ENCODE measurements at places on chromosomes 2 and 18. TPM values are rescaled to one million over a fixed set of nuclear protein-coding genes. Genes with fewer than 3 reads are reported as not detected.

The REEP1 gene
- 24.8 TPM for total RNA-seq

The CD8B2 gene
- total RNA-seq = not detected

The DLX1 gene
- total RNA-seq = 0.11 TPM

The ALPP gene
- total RNA-seq = not detected

DNA sequence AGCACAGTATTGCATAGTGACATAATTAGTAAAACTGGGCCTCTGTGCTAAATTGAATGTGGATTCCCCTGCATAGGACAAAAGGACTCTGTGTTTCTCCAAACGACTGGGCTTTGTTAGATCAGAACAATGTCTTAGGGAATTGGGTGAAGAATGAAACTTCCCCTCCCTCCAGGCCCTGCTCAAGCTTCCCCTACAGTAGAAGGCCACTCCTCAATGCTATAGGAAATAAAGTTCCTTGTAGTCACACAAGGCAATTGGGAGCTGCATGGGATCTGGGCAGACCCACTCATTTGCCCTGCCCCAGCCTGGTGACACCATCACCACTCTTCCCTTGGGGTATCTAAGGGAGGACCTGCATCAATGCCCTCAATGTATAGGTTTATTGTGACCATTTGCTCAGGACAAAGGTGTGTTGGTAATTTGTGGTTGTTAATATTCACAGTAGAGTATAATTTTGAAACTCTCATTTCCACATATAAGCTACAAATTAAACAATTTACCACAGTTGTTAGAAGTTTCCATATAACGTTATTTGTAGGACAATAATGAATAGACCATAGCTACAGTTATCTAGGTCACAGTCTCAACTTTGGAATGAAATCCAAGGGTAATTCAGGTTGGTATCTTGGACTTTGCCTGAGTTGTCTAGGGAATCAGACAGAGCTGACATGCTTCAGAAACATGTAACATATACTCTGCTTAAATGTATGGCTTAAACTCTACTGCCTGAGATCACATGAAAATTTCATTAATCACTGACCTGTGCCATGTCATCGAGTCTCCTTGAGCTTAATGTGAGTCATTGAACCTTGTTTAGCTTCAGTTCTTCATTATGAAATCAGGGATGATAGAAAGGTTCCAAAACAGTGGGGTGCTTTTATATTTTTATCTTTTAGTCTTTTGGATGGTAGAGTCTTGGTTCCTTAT is 64.8 kb upstream of the DARS1 start:
- no peak overlapping the region for H3K4me3 ChIP-seq
- DNase-seq = no peak
- H3K27ac ChIP-seq = no peak overlapping the region
- H3K27me3 ChIP-seq = no peaks in the 10 kb centered on the region

DNA sequence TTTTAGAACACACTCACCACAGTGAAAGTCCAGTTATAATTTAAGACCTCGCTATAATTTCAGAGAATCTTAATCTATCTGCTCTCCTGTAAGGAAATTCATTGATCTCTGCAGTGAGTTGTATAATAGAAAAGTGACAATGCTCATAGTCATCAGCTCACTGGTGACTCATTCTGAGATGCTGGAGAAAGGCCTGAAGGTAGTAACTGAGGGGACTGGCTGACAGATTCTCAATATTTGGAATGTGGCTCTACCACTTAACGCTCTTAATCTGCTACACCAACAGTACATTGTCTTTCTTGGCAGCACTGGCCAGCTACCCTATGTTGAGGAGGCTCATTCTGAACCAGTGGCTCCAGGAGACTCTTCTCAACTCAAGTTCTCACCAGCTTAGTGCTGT is 246.1 kb downstream of the RPRM start:
- H3K36me3 ChIP-seq = no peaks in the 10 kb centered on the region
- no peak for DNase-seq
- H3K27ac ChIP-seq = no peak overlapping the region
- no peaks in the 10 kb centered on the region for H3K4me1 ChIP-seq

- no peaks in the 10 kb centered on the region for H3K36me3 ChIP-seq
- no peaks in the 10 kb centered on the region for H3K27me3 ChIP-seq
- H3K4me1 ChIP-seq = no peaks in the 10 kb centered on the region
- DNase-seq = no peak
- no peak overlapping the region for H3K27ac ChIP-seq
- no peak overlapping the region for H3K4me3 ChIP-seq
Measured at GRCh38 chr2:123093199-123093598, 931.9 kb upstream of the CNTNAP5 start.

- peak overlapping the region; percentile 73 for H3K27ac ChIP-seq
- H3K27me3 ChIP-seq = no peaks in the 10 kb centered on the region
- H3K36me3 ChIP-seq = no peaks in the 10 kb centered on the region
- no peak overlapping the region for H3K4me3 ChIP-seq
Measured at GRCh38 chr2:64063924-64064331, 44.7 kb upstream of the VPS54 start.

GRCh38 chr2:72150157-72150860 is 2.6 kb upstream of the CYP26B1 start:
- H3K4me1 ChIP-seq = peaks cover 43% of the 10 kb centered on the region
- H3K27ac ChIP-seq = no peak overlapping the region
- H3K4me3 ChIP-seq = peak overlapping the region; percentile 56
- no peaks in the 10 kb centered on the region for H3K36me3 ChIP-seq

DNA sequence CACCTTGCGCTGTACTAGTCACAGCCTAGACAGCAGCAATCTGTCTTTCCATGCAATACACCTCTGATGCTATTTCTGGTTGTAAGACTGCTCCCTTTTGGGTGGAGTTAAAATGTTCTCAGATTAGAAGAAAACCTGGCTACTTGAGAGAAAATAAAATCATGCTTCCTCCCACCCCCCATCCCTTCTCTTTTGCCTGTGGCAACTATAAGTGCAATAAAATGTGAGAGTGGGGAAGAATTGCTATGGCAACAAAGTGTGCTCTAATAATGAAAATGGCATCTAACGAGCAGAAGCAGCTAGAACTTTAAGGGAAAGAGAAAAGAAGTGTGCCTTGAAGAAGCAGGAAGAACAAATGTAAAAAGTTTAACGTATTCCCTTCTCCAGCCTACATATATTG is 464.2 kb upstream of the FSHR start:
- DNase-seq = no peak
- no peaks in the 10 kb centered on the region for H3K27me3 ChIP-seq
- H3K4me1 ChIP-seq = no peaks in the 10 kb centered on the region
- no peaks in the 10 kb centered on the region for H3K36me3 ChIP-seq

DNA sequence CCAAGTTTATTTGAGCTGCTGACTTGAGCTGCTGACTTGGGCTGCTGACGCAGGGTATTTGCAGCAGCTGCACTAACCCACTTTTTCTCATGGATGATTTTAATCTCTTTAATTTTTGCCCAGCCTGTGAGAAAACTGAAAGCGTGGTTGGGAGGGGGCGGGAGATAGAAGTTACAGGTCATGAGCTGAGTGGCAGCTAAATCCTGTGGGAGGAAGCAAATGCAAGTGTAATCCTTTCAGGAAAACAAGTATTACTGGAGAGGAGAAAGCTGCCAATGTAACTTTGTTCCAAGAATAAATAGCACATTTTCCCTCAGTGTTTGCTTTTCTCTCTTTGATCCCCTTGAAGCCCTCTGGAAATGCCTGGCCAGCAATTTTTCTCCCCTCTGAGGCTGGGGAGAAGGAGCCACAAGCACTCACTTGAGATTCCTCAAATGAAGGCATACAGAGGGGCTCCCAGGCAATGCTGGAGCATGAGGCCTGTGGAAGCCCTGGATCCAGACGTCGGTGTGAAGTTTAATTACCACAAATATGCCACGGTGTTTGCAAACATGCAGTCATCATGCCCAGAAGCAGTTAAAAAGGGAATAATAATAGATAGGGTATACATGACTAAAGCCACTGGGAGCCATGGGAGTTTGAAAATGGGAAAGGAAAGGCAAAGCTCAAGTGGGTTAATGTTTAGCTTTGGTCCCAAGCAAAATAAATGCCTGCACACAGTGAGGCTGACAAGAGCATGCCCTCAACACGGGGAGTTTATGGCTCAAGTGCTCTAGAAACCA is 10.4 kb upstream of the EVA1A start:
- no peak overlapping the region for H3K27ac ChIP-seq
- no peaks in the 10 kb centered on the region for H3K36me3 ChIP-seq
- no peak overlapping the region for H3K4me3 ChIP-seq

DNA sequence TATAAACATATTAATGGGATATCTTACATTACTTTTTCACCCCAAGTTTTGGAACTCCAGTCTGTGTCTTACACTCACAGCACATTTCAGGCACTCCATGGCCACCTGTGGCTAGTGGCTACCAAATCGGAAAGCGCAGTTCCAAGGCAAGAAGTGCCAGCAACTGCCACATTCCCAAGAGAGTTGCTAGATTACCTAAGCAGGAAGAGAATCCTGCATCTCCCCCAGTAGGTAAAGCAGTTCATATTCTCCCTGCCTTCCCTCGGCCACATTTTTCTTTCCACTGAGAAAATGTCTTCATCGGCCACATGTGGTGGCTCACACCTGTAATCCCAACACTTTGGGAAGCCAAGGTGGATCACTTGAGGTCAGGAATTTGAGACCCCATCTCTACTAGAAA is 62.8 kb downstream of the MEX3C start:
- no peaks in the 10 kb centered on the region for H3K27me3 ChIP-seq
- DNase-seq = no peak
- H3K36me3 ChIP-seq = no peaks in the 10 kb centered on the region
- no peaks in the 10 kb centered on the region for H3K4me1 ChIP-seq

GRCh38 chr2:134041877-134042276 is 212.0 kb upstream of the MGAT5 start:
- no peaks in the 10 kb centered on the region for H3K27me3 ChIP-seq
- no peaks in the 10 kb centered on the region for H3K36me3 ChIP-seq
- H3K4me1 ChIP-seq = no peaks in the 10 kb centered on the region

GRCh38 chr2:61993422-61994024 is 88.0 kb downstream of the COMMD1 start:
- no peak overlapping the region for H3K4me3 ChIP-seq
- H3K4me1 ChIP-seq = peaks cover 15% of the 10 kb centered on the region
- H3K27ac ChIP-seq = no peak overlapping the region
- H3K27me3 ChIP-seq = no peaks in the 10 kb centered on the region
- no peaks in the 10 kb centered on the region for H3K36me3 ChIP-seq
- DNase-seq = no peak

DNA sequence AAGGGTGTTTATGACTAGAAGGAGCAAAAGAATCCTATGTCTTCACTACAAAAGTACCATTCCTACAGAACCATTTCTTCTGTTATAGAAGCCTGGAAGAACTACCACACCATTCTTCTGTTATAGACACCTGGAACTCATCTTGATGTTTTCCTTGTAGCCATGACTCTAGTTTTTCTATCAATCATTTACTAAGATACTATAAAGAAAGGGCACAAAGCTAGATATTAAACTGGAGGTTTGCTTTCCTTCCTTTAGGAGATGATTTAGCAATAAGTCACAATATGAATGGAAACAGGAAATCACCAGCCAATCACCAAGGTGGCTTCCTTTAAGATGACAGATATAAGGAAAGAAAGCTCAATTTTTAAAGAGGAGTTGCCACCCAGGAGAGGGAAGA is 100.3 kb upstream of the NEUROD1 start:
- no peaks in the 10 kb centered on the region for H3K27me3 ChIP-seq
- peaks cover 26% of the 10 kb centered on the region for H3K4me1 ChIP-seq
- H3K4me3 ChIP-seq = no peak overlapping the region
- no peak for DNase-seq
- no peak overlapping the region for H3K27ac ChIP-seq

- H3K4me3 ChIP-seq = no peak overlapping the region
- no peak for DNase-seq
- no peak overlapping the region for H3K27ac ChIP-seq
- H3K36me3 ChIP-seq = no peaks in the 10 kb centered on the region
- H3K4me1 ChIP-seq = peaks cover 16% of the 10 kb centered on the region
Measured at GRCh38 chr2:46230115-46230571, 67.1 kb upstream of the EPAS1 start.

DNA sequence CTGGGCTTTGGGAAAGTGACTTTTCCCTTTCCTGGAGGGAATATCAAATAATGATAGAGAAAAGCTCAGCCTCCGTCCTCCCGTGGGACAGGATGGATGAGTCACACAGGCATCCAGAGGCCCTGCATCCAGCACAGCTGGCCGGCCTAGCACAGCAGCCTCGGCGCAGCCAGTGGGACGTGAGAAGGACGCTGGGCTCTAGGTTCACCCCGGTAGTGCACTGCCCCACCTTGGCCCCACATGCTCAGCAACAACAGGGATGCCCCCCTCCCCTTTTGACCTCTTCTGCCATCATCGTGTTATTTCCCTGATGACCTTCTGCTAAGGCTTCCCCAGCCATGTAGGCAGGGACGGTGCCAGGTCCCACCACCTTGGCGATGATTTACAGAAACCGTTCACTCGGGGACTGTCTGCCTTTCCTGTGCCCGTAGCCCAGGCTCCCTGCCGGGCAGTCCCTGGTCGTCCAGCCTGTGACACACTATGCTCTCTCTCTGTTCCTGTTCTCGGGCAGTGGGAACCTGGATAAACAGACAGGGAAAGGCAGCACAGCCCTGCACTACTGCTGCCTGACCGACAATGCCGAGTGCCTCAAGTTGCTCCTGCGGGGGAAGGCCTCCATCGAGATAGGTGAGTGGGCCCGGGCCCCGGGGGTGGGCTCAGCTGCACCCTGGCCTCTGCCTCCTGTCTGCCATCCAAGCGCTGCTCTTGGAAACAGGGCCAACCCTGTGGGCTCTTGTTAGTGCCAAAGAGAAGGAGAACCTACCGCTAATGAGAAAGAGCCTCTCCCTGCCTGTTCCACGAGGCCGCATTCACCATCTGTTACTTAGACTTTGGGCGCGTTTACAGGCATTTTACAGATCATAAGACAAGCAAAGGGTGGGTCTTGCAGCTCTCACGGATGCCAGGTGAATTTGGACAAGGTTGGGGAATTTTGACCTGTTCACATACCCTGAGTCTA is 44.6 kb downstream of the ITGB1BP1 start:
- no peak overlapping the region for H3K4me3 ChIP-seq
- H3K27ac ChIP-seq = peak overlapping the region; percentile 65
- H3K4me1 ChIP-seq = no peaks in the 10 kb centered on the region
- DNase-seq = peak; percentile 85
- H3K27me3 ChIP-seq = no peaks in the 10 kb centered on the region
- H3K36me3 ChIP-seq = no peaks in the 10 kb centered on the region

- H3K4me3 ChIP-seq = no peak overlapping the region
- H3K27ac ChIP-seq = no peak overlapping the region
- peaks cover 3% of the 10 kb centered on the region for H3K27me3 ChIP-seq
Measured at GRCh38 chr2:1775511-1776035, 31.3 kb upstream of the PXDN start.

- no peaks in the 10 kb centered on the region for H3K27me3 ChIP-seq
- no peak overlapping the region for H3K4me3 ChIP-seq
- no peak overlapping the region for H3K27ac ChIP-seq
- H3K4me1 ChIP-seq = no peaks in the 10 kb centered on the region
- no peaks in the 10 kb centered on the region for H3K36me3 ChIP-seq
- no peak for DNase-seq
Measured at GRCh38 chr2:201546576-201546975, 95.0 kb downstream of the STRADB start.

Data from heart left ventricle (tissue), 16 donors.